ENCODE measurements at places on chromosomes 6 and 20.

DNA sequence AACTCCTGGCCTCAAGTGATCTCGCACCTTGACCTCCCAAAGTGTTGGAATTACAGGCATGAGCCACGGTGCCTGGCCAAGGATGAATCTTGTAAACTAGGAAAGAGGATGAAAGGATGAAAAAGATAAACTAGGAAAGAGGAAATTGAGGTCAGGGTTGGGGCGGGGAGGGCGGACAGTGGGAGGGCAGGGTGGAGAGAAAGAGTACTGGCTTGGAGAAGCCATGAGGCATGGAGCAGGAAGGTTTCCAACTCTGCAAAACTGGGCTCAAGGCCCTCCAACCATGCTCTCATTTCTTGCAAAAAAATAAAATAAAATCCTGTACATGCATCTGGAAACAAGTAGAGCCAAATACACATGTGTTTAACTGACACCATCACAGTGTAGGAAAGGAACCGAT lies 256.6 kb upstream of the SGK1 start:
- DNase-seq = no peak

DNA sequence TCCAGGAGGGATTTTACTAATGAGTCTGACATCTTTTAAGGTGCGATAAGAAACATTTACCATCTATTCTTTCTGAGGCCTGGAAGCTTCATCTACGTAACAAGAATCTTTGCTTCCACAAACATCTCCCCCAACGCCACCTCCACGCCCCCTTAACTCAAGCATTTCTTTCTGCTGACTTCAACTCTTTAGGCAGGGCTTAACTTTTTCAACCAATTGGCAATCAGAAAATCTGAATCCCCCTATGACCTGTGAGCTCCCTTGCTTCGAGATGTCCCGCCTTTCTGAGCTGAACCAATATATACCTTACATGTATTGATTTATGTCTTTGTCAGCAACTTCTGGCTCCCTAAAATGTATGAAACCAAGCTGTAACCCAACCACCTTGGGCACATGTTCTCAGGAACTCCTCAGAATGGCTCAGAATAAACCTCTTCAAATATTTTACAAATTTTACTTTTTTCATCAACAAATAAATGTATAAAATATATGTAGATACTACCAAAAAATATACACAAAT lies 11.5 kb downstream of the OR2H2 start:
- no peak for DNase-seq

DNA sequence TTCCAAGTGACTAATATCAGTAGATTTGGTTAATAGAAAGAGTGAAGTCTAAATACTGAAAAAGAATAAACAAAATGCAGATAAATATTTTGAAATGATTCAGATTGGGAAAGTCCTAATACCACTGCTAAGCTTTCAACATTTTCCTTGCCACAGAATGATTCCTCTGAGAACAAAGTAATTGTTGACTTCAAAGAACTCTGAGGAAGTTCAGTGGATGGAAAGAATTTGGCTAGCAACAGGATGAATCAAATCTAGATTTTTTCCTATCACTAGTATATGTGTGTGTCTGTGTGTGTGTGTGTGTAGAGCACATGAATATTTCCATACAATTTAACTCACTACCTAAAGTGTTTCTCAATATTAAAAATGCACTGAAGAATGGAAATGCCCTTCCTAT lies 107.9 kb upstream of the PREP start:
- no peak for DNase-seq

DNA sequence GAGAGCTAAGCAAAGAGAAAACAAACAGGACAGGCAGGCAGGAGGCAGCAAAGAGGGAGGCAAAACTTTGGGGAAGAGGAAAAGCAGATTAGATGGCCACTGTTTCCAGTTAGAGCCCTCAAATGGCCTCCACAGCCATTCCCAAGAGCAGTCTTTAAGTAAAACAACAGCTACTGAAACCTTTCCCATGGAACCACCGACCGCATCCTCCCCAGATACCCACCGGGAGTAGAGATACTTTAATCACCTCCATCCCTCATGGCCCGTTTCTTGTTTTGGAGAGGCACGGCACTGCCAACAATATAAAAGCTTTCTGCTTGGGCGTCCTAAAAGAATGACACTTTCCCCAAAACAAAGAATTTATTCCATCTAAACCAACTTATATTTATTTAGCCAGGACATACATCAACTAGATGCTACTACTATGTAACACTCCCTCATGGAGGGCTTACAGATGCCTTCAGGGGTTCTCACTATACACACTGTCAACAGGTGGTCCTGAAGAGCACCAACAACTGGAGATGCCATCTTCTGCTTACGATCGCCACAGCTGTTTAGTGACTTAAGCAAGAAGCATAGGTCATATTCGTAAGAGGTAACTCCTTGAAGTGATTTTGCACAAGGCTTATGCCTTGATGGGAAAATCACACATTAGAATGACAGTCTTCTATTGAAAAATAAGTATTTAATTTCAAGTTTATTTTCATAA lies 43.4 kb downstream of the CNKSR3 start:
- DNase-seq = no peak

- peak; percentile 31 for DNase-seq
Measured at GRCh38 chr20:44028868-44029847, 114.5 kb downstream of the TOX2 start.

DNA sequence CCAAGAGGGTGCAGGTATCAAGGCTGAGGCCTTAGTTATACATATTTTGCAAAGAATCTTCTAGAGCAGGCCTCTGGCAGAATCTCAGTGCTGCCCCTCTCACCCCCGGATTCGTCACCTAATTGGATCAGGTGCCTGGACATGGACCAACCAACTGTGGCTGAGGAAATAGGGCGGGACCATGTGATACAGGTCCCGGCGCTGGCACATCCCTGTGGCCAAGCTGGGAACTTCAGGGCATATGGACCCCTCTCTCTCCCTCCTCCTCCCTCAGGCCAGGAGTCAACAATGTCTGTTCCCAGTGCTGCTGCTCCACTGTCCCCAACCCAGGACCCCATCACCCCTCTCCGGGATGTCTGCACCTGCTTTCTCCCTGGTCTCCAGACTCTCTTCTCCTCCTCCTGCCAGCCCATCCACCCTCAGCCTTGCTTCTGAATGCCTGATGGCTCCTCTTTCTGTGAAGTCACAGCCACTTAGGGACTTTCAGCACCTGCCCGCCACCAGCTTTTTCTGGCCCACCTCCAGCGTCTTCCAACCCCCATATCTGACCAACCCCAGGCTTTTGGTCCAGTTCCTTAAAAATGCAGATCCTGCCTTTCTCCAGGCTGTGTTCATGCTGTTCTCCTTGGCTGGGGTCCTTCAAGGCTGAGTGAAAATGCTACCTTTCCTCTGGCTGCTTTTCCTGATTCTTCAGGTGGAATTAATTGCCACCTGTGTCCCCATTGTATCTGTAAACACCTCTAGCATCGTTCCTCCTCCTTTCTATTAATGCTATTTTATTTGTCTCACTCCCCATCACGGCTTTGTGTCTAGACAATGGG lies 19.0 kb upstream of the MLN start:
- no peak for DNase-seq

- no peak for DNase-seq
Measured at GRCh38 chr20:59165891-59166709, 2.5 kb downstream of the ZNF831 start.

GRCh38 chr6:88653936-88654335 lies 309.5 kb downstream of the RNGTT start:
- no peak for DNase-seq

DNA sequence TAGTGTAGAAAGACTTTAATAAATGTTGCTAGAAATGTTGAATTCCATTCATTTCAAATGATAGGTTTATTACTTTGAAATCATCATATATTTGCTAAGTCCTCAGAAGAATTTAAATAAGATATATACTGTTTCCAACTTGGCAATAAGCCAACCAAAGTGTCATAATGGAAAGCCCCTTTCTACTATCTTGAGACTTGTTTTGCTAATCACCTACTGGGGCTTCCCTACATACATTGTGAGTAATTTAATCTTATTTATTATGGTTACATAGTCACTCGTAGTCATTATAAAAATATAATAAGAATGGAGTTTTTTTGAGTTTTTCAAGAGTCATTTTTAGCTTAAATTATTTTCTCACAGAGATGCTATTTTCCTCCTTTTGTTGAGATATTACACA lies 20.7 kb downstream of the COL19A1 start:
- no peak for DNase-seq

DNA sequence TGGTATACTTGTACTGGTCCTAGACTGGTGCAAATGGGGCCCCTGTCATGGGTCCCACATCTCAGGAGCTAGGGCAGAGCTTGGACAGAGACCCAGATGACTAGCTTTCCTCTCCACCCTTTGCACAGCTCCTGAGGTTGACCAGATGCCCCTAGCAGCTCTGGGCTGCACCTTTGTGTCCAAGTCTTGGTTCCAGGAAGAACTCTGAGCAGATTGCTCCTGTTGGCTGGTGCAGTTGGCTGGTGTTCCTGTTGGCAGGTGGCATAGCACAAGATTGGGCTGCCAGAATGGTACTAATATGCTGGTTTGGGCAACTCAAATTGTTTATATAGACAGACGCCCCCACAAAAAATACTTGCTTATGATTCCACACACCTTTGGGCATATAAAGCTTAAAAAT lies 89.4 kb upstream of the EZR start:
- no peak for DNase-seq

DNA sequence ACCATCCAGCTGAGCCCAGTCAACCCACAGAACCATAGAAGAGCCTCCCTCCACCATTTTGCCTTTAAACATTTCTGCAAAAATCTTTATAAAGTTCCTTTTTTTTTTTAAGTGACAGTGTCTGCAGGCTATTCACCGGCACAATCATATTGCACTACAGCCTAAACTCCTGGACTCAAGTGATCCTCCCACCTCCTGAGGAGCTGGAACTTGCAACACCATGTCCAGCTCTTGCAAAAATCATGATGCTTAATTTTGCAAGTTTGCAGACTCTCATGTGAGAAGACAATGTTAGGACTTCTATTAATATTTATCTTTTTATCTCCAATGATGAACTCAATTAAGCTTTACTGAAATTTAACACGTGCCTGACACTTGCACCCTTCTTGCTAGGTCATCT lies 88.8 kb downstream of the INSM1 start:
- no peak for DNase-seq

DNA sequence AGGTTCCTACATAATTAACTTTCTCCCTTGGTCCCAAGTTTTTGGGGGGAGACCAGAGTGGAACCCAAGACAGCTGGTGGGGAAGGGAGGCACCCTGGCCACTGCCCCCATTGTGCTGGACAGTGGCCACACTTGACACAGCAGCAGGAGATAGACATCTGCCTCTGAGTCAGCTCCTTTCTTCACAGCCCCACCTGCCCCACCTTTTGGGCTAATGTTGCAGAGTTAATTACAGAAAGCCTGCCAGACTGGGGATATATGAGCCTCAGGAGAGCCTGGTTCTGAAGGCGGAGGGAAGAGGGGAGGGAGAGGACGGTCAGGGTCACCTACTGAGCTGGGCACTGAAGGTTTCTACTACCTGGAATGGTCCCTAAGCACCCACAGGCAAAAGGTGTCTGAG lies 50.6 kb downstream of the MAFB start:
- DNase-seq = no peak

GRCh38 chr6:107730106-107730505 lies 94.0 kb downstream of the SCML4 start:
- no peak for DNase-seq

GRCh38 chr20:52434453-52434852 lies 242.9 kb upstream of the ZFP64 start:
- no peak for DNase-seq

DNA sequence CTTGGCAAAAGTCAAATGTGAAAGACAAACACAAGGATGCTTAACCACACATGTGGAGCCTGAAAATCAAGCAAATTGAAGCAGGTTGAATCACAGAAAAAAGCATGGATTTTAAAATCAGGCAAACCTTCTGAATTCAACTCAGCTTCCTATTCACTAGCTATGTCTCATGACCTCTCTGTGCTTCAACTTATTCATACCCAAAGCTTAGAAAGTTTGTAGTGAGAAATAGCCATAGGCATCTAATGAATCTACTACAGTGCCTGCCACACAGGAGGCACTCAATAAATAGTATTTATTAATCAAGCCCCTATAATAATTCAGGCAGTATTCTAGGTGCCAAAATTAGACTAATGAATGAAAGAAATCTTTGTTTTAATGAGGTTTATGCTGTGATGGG lies 112.2 kb upstream of the TNFAIP3 start:
- no peak for DNase-seq

- DNase-seq = no peak
Measured at GRCh38 chr6:33164176-33164575, 28.1 kb downstream of the COL11A2 start.

DNA sequence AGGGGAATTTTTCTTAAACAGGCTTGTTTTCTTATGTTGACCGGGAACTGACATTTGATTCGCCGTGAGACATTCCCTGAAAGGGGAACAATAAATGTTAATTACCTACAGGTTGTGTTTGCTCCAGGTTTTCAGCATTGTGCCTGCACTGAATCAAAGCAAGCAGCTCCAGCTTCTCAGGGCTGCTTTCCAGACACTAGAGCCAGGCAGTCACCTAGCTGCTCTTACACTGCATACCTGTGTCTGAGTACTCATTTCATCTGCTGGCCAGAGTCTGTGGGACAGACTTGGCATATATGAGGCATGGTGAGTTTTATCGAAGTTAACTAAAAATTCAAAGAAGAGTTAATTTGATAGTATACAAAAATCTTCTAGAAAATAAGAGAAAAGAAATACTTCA lies 951.8 kb upstream of the MAP3K7 start:
- no peak for DNase-seq

GRCh38 chr20:57259121-57259937 lies 7.1 kb downstream of the BMP7 start:
- no peak for DNase-seq

DNA sequence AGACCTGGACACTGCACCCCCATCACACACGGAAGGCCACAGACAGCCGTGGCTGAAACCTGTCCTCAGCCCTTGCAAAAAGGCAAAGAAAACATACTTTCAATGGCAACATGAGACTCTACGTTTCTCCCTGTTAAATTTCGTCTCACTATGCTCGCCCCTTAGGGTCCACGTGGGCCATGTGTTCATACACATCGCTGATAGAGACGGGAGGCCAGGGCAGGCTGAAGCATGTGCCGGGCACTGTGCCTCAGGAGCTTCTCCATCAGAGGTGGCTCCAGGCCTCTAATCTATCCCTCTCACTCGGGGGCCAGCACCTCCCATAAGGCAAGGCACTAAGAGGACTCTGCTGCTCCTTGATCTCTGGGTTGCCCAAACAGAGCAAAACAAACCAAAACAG lies 17.5 kb downstream of the PXDC1 start:
- no peak for DNase-seq

DNA sequence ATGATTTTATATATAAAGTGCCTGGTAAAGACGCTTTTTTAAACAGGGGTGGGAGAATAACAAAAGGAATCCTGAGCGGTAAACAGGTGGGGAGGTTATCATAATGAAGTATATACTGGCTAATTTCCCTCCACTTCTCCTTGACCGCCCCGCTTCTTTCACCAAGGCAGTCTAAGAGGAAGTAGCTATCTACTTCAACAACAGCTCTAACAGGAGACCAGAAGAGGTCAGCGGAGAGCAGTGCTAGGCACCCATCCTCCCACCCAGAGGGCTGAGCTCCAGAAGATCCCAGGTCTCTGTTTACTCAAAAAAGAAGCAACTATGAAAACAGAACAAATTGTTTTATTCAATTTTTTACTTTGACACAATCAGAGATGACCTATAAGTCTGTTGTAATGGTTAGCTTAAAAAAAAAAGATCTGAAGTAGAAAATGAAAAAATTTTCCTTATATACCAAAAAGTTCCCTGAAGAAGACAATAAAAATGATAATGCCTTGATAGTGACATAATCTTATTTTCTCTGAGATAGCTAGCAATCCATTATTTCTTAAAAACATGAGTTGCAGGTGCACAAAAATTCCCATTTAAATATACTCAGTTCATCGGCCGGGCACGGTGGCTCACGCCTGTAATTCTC lies 141.1 kb downstream of the PDSS2 start:
- no peak for DNase-seq

- DNase-seq = no peak
Measured at GRCh38 chr6:170117111-170117972, 173.5 kb downstream of the DLL1 start.
